ENCODE measurements at places on chromosomes 5 and 9. TPM values are rescaled to one million over a fixed set of nuclear protein-coding genes. Genes with fewer than 3 reads are reported as not detected.

GRCh38 chr9:110073356-110073905 lies 134.5 kb downstream of the C9orf152 start:
- no peak for DNase-seq
- peaks cover 37% of the 10 kb centered on the region for H3K36me3 ChIP-seq
- peaks cover 28% of the 10 kb centered on the region for H3K4me1 ChIP-seq
- no peaks in the 10 kb centered on the region for H3K27me3 ChIP-seq

- no peaks in the 10 kb centered on the region for H3K36me3 ChIP-seq
- H3K27ac ChIP-seq: no peak overlapping the region
- H3K4me1 ChIP-seq: no peaks in the 10 kb centered on the region
- no peak for DNase-seq
- no peaks in the 10 kb centered on the region for H3K27me3 ChIP-seq
These were observed 329.8 kb upstream of the PDE4D start for GRCh38 chr5:60223342-60223741.

DNA sequence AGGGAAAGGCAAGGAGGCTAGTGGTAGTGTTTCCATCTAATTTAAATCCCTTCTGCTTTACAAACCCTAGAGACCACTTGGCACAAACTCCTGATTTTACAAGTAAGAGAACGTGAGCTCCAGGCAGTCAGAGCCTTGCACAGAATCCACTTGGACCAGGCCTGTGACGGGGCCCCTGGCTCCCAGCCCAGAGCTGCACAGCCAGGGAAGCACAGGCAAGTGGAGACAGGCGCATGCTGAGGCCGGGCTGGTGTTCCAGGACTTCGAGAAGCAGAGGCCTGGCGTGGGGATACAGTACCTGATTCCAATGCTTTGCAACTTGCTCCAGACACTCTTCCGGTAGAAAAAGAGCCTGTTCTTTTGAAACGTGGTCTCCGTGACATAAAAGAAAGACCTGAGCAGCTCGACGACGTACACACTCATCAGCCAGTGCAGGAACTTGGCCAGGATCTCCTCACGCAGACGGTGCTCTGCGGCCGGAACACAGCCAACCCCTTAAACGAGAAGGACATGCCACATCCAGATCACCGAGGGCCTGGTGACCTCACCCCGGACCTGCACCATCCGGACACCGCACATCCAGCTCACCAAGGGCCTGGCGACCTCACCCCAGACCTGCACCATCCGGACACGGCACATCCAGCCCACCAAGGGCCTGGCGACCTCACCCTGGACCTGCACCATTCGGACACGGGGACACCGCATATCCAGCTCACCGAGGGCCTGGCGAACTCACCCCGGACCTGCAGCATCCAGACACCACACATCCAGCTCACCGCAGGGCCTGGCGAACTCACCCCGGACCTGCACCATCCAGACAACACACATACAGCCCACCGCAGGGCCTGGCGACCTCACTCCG lies 12.5 kb downstream of the TERT start:
- no peak overlapping the region for H3K4me3 ChIP-seq
- H3K27me3 ChIP-seq: no peaks in the 10 kb centered on the region
- no peaks in the 10 kb centered on the region for H3K4me1 ChIP-seq

DNA sequence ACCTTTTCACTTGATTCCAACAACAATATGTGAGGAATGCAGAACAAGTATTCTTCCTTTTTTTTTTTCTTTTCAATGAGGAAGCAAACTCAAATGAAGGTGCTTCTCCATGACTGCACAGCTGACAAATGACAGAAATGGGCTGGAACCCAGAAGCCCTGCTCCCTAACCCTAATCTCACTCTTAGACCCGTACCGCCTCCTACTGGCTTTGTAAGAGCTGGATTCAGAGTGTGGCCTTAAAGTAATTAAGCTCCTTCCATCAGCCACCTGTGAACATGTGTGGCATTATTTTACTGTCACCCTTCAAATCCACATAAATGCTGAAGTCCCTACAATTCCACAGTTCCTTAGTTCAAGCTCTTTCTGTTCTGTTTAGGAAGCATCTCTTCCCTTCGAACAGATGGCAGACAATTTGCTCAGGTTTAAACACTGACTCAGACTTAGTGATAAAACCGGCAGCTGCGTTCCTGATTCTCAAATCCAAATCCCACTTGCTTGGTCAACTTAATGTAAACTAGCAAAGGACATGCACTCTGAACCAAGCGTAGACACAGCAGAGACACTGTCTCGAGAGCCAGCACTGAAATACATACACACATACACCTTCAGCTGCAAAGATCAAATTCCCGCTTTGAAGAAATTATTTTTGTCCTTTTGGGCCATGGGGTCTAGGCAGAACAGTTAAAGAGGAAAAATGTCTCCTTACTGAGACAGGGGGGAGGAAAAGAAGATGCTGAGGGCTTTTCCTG lies 316.7 kb upstream of the TLE4 start:
- H3K27me3 ChIP-seq: no peaks in the 10 kb centered on the region
- no peak for DNase-seq
- no peaks in the 10 kb centered on the region for H3K4me1 ChIP-seq
- no peak overlapping the region for H3K4me3 ChIP-seq
- no peaks in the 10 kb centered on the region for H3K36me3 ChIP-seq

- no peaks in the 10 kb centered on the region for H3K27me3 ChIP-seq
- DNase-seq: no peak
- H3K4me1 ChIP-seq: no peaks in the 10 kb centered on the region
- peaks cover 14% of the 10 kb centered on the region for H3K36me3 ChIP-seq
- no peak overlapping the region for H3K4me3 ChIP-seq
These were observed 5.8 kb downstream of the TRUB2 start for GRCh38 chr9:128316421-128316820.

GRCh38 chr5:44821164-44821563 lies 12.4 kb downstream of the MRPS30 start:
- H3K36me3 ChIP-seq: peaks cover 46% of the 10 kb centered on the region
- no peak overlapping the region for H3K4me3 ChIP-seq
- DNase-seq: no peak
- H3K27ac ChIP-seq: no peak overlapping the region

GRCh38 chr9:122383992-122384461 lies 13.2 kb downstream of the PTGS1 start:
- H3K4me3 ChIP-seq: no peak overlapping the region
- no peak overlapping the region for H3K27ac ChIP-seq
- peaks cover 9% of the 10 kb centered on the region for H3K4me1 ChIP-seq

DNA sequence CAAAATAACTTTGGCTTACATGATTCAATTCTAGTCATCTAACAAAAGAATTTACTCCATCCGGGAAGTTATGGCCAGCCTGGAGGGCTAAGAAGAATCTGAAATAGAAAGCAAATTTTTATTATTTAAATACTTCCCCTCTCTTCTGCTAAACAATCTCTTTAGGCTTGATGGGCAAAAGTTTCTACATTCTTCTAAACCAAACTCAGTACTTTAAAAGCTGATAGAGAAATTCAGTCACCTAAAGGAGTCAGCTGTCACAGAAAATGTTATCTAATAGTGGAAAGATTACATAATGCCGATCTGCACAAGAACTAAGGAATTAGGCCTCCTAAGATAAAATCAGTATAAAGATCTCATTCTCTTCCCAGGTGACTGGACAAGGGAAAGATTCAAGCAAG lies 32.4 kb downstream of the GNAQ start:
- H3K27ac ChIP-seq: no peak overlapping the region
- no peaks in the 10 kb centered on the region for H3K27me3 ChIP-seq
- H3K36me3 ChIP-seq: peaks cover 16% of the 10 kb centered on the region
- peaks cover 16% of the 10 kb centered on the region for H3K4me1 ChIP-seq
- no peak overlapping the region for H3K4me3 ChIP-seq
- no peak for DNase-seq

DNA sequence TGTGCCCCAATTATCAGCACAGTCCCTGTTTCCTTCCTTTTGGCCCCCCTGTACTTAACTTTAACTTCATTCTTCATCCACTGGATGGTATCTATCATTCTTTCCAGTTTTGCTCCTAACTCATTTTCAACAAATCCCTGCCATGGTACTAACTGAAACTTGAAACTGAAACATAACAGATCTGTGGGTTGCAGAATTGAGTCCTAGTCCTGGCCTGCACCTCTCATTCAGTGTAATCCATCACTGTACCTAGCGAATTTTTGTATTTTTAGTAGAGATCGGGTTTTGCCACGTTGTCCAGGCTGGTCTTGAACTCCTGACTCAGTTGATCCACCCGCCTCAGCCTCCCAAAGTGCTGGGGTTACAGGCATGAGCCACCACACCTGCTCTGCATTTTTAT lies 15.3 kb upstream of the PIK3R1 start:
- peaks cover 9% of the 10 kb centered on the region for H3K27me3 ChIP-seq
- no peaks in the 10 kb centered on the region for H3K4me1 ChIP-seq
- H3K4me3 ChIP-seq: no peak overlapping the region
- no peak overlapping the region for H3K27ac ChIP-seq
- no peaks in the 10 kb centered on the region for H3K36me3 ChIP-seq

DNA sequence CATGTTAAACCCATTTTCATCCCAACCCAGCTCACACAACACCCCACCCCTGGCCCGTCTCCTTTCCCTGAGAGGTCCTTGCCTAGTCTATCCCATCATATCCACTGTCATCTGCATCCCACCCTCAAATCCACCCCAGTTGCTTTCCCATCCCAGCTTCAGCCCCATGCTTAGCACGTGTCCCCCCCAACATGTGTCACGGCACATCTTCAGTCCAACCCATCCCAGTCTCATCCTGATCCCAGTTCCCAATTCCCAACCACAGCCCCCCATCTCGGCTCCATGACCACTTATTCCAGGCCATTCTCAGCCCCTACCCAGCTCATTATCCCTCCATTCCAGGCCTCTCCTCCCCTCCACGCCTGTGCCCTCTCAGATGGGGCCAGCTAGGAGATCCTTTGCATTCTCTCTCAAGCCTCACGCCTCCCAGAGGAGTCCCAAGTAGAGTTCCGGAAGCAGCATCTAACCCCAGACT lies 605 bp upstream of the DBN1 start:
- H3K27ac ChIP-seq: peak overlapping the region; percentile 84
- H3K27me3 ChIP-seq: peaks cover 8% of the 10 kb centered on the region
- H3K4me1 ChIP-seq: peaks cover 35% of the 10 kb centered on the region
- H3K4me3 ChIP-seq: peak overlapping the region; percentile 85

DNA sequence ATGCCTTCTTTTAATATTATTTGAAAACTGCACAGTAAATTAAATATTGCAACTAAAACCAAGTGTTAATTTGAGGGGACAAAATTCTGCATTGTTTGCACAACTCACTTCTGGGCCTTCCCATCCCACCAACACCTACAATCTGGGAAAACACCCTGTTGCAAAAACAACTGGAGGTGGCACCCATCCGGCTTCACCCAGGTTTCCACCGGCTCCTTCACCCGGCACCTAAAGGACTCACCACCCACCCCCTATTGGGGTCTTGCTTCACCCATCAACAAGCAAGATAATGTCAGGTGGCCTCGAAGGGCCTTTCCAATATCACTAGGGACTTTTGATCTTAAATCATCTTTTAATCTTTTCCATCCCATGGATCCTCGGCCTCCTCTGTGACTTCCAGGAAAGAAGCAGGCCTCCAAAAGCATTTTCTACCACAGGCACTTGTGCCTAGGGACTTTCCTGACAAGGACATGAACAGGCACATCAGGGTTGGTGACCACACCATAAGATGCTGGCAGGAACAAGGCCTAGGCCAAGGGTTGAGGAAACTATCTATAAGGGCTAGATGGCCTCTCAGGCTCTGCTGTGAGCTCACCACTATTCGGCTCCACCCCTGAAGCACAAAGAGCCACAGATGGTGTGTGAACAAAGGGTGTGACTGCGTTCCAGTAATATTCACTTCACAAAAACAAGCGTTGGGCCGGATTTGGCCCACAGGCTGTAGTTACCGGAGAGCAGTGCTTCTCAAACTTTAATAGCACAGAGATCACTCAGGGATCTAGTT lies 205.1 kb downstream of the AUH start:
- H3K4me1 ChIP-seq: peaks cover 70% of the 10 kb centered on the region
- peaks cover 58% of the 10 kb centered on the region for H3K36me3 ChIP-seq
- peak overlapping the region; percentile 90 for H3K27ac ChIP-seq
- peak; percentile 76 for DNase-seq
- H3K4me3 ChIP-seq: peak overlapping the region; percentile 24
- H3K27me3 ChIP-seq: no peaks in the 10 kb centered on the region

DNA sequence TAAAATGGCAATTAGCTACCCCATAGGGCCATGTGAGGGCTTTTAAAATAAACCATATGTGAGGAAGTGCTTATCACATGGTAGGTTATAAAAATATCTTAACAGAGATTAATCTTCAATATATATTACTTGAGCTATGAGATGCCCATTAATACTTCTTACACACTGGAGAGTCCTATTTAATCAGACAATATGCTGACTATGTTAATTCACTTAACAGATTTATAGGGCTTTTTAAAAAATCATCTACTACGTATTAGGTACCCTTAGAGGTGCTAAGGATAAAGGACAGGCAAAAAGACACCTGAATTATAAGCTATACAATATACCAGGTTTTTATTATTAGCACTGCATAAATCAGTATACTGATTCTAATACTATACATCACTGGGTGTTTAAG lies 102.6 kb downstream of the STRBP start:
- H3K27ac ChIP-seq: no peak overlapping the region
- peaks cover 4% of the 10 kb centered on the region for H3K36me3 ChIP-seq
- no peak overlapping the region for H3K4me3 ChIP-seq
- no peaks in the 10 kb centered on the region for H3K4me1 ChIP-seq
- DNase-seq: no peak

DNA sequence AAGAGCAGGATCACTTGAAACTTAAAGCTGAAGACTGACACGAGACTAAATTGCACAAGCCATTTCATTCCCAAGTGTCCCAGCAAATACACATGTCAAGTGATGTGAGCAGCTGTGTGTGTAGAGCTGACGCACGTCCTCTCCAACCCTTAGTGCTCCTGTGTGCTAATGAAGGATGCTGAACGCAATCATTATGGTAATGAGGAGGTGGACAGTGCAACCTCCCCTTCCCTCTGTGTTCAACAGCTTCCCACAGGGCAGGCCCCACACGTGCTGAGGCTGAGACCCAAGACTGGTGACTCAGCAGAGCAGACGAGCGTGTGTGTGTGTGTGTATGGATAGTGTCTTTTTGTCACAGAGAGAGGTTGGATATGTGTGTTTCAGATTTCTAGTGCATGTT lies 702.1 kb downstream of the SEMA5A start:
- no peak overlapping the region for H3K27ac ChIP-seq
- no peaks in the 10 kb centered on the region for H3K4me1 ChIP-seq
- no peaks in the 10 kb centered on the region for H3K27me3 ChIP-seq

GRCh38 chr9:13648068-13648467 lies 368.6 kb upstream of the MPDZ start:
- H3K27me3 ChIP-seq: no peaks in the 10 kb centered on the region
- H3K4me3 ChIP-seq: no peak overlapping the region
- no peak for DNase-seq
- H3K4me1 ChIP-seq: no peaks in the 10 kb centered on the region
- H3K36me3 ChIP-seq: no peaks in the 10 kb centered on the region
- H3K27ac ChIP-seq: no peak overlapping the region

- H3K4me3 ChIP-seq: peak overlapping the region; percentile 96
These were observed 1.8 kb downstream of the OTULIN start for GRCh38 chr5:14666357-14666756.

GRCh38 chr9:91170951-91171350 lies 190.8 kb downstream of the AUH start:
- no peak for DNase-seq
- peaks cover 38% of the 10 kb centered on the region for H3K4me1 ChIP-seq
- no peak overlapping the region for H3K27ac ChIP-seq

The GCNT4 gene
- total RNA-seq: 0.70 TPM

The GPR151 gene
- total RNA-seq: not detected

The PCDHA7 gene
- total RNA-seq: not detected

The ALDH1A1 gene
- not detected for total RNA-seq

The ANXA2R gene
- total RNA-seq: 1.1 TPM

The NDST1 gene
- total RNA-seq: 3.9 TPM

The OSMR gene
- total RNA-seq: not detected

The GRK6 gene
- total RNA-seq: 149 TPM

The FABP6 gene
- not detected for total RNA-seq

The WDR5 gene
- total RNA-seq: 71.2 TPM

The C9orf153 gene
- total RNA-seq: 0.33 TPM
